ENCODE measurements at places on chromosomes 7 and 10.

DNA sequence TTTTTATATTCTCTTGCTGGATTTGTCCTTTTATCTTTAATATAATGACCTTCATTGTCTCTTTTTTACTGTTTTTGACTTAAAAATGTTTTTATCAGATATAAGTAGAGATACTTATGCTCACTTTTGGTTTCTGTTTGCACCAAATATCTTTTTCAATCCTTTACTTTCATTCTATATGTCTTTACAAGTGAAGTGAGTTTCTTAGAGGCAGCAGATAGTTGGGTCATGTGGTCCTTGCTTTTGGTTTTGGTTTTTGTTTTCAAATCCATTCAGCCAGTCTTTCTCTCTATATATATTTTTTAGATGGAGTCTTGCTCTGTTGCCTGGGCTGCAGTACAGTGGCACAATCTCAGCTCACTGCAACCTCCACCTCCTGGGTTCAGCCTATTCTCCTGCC lies 932.4 kb upstream of the LRRTM3 start:
- DNase-seq = no peak

DNA sequence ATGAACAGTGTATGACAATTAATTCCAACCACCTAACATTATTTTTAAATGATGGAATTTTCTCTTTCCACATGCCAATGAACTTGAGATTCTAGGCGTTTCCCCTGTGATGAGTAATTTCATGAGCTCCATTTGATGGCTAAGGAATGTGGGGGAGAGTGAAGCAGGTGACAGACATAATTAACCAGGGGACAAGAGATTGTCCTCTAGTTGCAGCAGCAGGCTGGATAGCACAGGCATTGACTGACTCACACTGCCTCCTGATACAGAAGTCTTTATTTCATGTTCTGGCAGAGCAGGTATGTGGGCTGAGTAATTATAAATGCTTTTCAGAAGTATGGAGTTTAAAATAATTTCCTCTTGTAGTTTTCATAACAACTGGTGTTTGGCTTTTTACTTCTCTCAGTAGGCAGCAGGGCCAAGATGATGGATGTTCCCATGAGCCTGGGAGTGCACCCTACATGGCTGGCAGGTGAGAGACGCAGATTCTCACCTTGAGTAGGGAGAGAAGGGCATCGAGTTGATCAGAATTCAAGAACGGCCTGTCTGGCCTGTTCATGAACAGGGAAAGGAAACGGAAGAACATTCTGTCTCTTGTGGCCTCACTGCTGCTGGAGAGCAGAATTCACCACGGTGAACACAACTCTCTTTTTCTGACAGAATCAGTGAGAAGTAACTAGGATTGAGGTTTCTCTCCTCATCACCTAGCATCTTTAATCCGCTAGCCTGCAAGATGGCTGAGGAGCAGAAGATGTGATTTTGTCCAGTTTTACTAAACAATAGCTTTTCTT lies 118.8 kb downstream of the AOAH start:
- DNase-seq = no peak

DNA sequence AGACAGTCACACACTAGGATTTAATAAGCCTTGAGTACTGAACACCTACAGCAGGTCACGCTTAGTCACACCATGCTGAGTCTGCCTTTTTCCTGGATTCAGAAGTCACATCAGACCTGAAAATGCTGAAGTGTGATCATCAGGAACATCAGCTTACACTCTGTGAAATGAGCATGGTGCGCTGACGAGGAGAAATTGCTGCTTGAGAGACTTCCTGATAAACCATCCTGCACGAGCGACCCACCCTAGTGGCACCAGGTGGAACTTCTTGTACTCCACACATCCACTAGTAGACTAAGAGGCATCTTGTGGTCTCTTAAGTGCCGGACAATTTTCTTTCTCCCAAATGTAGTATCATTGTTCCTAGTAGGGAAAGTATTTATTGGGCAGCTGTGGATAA lies 51.8 kb upstream of the MRLN start:
- no peak for DNase-seq

DNA sequence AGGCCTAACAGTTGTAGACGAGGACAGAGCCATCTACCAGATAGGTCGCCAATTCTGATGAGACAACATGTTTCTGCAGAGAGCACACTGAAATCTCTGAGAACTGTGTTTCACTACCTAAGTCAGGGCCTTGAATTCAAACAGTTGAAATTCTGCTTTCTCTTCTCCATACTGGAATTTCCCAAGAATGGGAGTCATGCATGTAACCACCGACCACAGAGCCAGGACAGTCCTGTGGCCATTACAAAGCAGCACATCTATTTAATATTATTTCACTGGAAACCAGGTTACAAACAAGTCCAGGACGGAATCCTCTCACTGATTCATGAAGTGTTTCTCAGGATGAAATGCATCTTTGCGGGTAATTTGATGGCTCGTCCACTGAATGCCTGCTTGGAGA lies 62.0 kb upstream of the ST8SIA6 start:
- no peak for DNase-seq

DNA sequence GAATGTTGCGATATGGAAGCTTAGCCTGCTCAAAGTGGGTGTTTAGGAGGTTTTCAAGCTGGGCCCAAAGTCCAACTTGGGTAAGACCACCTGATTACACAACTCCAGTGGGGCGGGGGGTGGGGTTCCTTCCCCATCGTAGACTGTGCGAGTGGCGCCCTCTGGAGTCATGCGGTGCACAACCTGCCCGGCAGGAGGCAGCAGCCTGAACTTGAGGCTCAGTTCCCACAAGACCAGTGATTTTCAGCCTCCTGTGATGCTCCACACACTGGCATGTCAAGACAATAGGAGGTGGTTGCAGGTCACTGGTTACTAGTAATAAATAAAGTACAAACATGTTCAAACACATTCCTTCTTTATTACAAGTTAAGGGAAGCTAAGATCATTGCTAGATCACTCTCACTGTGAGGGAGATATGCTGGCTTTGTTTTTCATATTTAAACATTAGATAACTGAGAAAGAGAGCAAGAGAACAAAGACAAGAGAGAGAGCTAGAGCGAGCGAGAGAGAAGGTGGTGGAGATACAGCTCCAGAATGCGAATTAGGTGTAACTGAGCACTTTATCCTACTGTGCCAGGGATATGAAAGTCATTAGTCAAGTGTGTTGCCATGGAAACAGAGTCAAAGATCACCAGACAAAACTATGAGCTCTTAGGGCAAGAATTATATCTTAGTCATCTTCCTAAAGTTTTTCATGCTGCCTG lies 97.4 kb upstream of the BMPER start:
- no peak for DNase-seq

DNA sequence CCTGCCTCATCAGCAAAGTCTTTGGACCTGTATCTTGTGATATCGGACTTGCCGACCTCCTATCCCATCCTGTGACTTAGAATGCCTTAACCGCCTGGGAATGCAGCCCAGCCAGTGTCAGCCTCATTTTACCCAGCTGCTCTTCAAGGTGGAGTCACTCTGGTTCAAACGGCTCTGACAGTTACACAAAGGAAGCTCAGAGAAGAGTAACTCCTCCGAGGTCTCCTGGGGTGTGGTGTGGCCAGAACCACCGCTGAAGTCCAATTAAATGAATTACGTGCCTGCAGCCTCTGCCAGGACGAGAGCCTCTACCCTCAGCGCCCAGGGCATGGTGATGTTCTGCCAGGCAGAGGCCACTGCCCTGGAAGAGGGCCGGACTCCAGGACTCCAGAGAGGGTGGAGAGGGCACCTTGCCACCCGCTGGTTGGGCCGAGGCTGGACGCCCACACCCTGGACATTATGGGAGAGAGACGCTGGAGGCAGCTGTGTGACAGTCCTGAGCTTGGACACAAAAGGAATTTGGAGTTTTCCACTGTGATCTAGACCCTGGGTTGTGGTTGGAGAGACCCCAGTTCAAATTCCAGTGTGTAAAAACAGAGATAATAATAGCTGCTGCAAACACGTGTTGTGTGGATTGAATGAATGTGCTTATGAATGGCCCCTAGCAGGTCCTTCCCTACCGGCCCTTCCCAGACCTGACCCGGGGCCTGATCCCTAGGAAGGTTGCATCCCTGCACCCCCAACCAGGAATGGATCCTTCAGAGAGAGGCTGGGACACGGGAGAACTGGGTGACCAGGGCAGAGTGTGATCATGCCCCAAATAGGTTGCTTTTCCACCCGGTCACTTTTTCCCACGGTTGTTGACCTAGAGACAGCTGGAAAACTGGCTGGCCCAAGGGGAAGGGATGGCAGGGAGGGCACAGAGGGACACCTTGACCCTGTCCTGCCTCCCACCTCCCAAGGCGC lies 37.8 kb upstream of the FZD9 start:
- no peak for DNase-seq

- DNase-seq = no peak
Observed at GRCh38 chr7:46205478-46205877, 284.4 kb upstream of the IGFBP3 start.

- no peak for DNase-seq
Observed at GRCh38 chr7:39252916-39253315, 275.2 kb downstream of the POU6F2 start.

DNA sequence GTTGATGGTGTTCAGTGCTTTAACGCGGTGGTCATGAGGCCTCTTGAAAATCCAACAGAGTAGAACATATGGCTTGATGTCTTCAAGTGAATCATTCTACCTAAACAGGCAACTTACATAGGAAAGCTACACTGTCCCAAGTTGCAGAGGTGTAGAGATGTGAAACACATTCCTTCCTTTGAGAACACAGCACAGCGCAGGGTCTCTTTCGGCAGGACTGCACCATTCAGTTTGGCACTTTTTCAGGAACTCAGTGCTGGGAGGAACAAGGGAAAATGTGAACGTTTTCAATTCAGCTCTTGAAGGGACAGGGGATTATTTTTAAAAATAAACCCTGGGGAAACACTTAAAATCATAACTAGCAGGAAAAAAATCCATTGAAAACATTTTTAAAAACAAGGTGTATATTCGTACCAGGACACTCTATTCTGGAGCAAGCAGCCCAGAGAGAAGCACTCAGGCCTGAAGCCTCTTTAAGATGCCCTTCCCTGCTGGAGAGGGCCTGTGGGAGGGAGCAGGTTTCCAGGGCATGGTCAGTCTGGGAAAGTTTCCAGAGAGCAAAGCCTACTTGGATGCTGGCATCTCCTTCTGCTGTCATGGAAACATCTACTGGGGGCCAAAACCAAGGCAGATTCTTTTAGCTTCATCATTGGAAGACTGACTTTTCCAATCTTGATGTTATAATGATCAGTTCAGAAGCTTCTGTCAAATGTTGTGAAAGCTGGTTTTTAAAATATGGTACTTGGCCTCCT lies 60.4 kb upstream of the NPVF start:
- no peak for DNase-seq

- DNase-seq = no peak
Observed at GRCh38 chr10:96673318-96674099, 46.8 kb downstream of the PIK3AP1 start.

GRCh38 chr7:36730046-36730445 lies 5.8 kb upstream of the AOAH start:
- no peak for DNase-seq

DNA sequence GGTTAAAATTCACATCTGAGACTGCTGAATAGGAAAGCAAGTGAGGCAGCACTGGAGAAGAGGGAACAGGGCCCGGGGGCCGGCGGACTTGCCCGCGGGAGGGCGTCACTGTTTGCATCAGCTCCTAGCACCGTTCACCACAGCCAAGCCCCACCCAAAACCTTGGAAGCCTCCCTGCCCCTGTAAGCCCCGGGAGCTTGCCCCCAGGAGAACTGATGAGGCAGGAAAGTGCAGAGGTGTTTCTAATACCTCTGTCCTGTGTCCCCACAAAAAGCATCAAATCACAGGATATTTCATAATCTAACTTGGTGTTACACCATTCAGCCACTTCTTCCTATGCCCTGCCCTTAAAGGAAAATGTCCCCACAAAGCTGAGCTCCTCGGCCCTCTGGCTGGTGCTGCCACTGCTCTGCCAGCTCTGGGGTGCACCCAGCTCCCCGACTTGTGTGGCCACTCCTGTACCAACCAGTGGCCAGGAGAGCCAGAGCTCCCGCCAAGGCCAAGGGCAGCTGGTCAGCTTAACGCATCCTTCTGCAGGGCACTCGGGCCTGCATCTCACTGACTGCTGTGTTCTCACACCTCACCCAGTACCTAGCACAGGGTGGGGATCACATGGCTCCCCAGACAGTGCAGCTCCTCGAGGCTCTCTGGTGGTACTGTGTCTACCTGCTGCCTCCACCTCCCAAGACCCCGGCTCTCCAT lies 47.3 kb upstream of the CNPY1 start:
- DNase-seq = no peak

DNA sequence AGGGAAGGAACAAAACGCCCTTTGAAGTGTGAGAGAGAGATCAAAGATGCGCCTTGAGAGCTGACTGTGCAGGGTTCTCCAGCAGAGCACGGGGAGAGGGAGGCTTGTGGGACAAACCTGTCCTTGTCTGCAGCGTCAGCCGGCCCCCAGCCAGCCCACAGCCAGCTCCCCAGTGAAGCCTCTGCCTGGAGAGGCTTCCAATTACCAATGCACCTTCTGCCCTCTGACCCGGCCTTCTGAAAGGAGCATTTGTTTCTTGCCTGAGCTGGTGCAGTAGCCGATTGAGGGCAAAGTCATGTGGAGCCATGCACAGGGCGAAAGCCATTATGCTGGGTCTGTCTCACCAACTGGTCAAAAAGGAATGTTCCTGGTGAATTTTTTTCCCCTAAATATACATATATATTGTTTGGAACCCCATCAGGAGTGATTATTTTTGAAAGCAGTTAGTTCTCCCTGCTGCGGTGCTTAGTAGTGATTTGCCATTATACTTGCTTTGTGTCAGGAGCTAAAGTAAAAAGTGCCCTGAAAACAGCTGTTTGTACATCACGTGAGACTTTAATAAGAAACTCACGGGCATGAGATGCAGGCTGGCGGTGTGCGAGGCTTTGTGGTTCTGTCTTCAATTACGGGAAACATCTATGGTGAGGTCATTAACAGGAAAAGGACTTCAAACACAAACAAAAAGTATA lies 268.6 kb downstream of the KLF6 start:
- DNase-seq = no peak

DNA sequence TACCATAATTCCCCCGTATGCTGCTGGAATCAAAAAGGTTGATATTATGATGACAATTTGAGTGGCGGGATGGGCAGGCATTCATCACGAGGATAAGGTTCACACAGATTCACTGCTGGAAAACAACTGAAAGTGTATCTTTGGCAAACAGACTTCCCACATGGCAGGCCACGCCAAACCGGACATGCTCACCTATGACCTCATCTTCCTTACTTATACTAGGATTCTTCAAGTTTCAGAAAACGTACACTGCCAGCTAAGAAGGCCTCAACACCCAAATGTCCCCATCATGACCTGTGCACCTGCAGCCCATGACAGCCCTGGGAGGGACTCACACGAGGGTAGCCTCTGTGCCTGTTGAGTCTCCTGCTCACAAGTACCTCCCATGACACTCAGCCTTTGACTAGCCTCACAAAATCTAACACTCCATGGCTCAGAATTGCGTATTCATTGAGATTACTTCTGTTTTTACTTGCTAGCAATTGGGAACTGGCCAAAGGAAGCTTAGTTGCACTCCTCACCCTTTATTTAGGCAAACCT lies 259.0 kb upstream of the GHITM start:
- DNase-seq = no peak

DNA sequence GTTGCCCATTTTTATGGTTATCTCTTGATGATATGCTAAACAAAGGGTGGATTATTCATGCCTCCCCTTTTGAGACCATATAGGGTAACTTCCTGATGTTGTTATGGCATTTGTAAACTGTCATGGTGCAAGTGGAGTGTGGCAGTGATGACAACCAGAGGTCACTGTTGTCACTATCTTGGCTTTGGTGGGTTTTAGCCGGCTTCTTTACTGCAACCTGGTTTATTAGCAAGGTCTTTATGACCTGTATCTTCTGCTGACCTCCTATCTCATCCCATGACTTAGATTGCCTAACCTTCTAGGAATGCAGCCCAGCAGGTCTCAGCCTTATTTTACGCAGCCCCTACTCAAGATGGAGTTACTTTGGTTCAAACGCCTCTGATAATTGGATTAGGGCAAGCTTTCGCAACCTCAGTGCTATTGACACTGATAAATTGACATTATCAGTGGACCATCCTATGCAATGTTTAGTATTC lies 36.9 kb downstream of the BAG3 start:
- no peak for DNase-seq

Data from NCI-H748 treated with DMSO at 0.1 percent for 48 hours (cell line).